ENCODE measurements at places on chromosomes 4 and X.

- DNase-seq: no peak
Observed at GRCh38 chrX:12390301-12390700, 252.0 kb downstream of the FRMPD4 start.

- DNase-seq: peak; percentile 47
Observed at GRCh38 chr4:182925298-182925757, 8.1 kb upstream of the DCTD start.

- DNase-seq: no peak
Observed at GRCh38 chr4:85779165-85779564, 304.2 kb downstream of the ARHGAP24 start.

- DNase-seq: no peak
Observed at GRCh38 chr4:121584836-121585235, 111.9 kb downstream of the ANXA5 start.

GRCh38 chr4:38411092-38411491 is 252.9 kb upstream of the KLF3 start:
- DNase-seq: no peak

GRCh38 chrX:21757960-21758359 is at the start of gene SMPX:
Gene SMPX, minus strand, starts transcription at chrX:21758116. Its CDS starts 3,826 bp downstream, at chrX:21754290.
- no peak for DNase-seq

DNA sequence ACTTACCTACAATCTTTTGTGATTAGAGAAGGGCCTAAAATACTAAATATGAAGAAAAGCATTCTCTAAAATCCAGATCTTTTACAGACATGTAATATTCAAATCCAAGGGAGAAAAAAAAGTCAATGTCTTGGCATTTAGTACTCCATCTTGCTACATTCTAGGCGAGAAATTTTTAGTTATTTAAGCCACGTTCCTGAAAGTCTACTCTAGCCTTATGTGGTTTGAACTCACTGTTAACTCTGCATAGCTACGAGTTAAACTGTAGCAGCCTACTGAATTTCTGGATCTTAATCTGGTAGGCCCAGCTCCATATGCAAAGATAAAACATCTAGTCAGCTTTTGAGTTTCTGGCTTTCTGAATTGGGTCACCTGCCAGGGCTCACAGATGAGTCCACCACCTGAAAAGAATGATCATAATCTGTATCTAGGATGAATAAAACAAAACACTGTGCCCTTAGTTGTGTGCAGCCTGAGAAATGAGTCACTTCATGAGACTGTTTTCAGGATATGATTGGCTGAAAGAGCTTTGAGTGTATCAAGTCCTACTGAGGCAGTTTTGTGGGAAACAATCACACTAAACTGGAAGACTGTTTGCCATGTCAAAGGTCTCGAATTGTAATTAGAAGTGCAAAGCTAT is 3.2 kb upstream of the NEK1 start:
- DNase-seq: no peak

GRCh38 chr4:57689693-57690205 is 579.6 kb upstream of the IGFBP7 start:
- no peak for DNase-seq

DNA sequence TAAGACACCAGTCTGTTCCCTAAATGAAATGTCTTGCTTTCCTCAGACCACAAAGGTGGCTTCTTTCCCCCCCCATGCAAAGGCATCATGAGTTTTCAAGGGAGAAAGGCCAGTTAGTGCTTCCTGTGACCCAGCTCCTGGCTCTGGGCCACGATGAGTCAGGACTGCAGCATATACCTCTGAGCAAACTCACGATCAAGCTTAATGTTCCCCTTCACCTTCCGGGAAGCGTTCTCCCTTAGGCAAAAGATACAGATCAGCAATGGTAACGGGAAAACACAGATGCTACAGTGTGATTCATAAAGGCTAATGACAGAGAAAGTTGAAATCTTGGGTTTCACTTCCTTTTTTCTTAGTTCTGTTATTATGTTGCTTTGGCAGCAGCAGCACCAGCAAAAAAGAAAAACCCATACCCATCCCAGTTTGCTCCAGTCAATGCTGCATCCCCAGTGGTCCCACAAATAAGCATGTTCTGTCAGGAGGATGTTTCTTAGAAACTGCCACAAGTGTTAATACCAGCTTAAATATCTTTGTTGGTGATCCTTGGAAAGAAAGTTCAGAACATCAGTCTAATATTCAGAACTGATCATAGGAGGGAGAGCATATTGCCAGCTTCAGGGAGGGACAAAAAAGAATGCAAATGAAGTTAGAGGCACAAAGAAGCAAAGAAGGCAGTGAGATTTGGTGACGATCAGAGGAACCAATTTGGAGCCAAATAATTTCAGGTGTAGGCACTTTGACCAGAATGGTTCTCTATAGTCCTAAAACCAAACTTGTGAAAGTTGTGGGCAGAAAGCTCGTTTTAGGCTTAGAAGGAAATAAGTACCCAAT is 41.2 kb downstream of the LONRF3 start:
- DNase-seq: no peak

DNA sequence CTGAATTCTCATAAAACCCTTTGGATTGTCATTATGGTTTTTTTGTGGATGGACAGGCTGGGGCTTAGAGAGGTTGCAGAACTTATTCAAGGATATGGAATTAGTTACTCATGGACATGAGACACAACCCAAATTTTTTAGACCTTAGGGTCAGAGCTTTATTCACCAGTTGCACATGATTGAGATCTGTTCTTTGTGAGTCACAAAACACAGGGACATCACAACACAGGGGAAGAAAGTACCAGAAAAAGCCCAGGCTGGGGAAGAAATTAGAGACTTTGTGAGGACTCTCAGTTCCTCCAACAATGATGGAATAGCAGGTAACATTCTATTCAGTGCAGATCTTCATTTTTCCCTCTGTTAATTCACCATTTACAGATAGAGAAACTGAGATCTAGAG is 602.4 kb upstream of the CPEB2 start:
- DNase-seq: no peak

DNA sequence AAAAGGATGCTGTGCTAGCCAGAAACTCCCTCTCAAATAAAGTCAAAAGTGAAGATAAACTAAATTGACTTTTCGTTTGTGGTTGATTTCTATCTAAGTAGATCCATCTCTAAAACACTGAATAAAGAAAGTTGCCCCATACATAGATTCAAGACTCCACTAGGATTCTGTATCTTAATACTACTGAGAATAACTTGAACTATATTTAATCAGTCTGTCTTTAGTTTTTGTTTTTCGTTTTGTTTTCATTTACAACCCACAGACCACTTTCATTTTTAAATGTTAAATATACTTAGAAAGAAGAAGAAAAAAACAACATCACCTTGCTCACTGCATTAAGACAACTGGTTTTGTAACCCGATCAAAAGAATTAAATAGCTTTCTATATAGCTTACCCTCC is 655.0 kb downstream of the RPA4 start:
- DNase-seq: no peak

GRCh38 chr4:4672402-4672801 is 130.6 kb upstream of the STX18 start:
- DNase-seq: no peak

- DNase-seq: no peak
Observed at GRCh38 chr4:8383451-8384160, 56.9 kb downstream of the ACOX3 start.

DNA sequence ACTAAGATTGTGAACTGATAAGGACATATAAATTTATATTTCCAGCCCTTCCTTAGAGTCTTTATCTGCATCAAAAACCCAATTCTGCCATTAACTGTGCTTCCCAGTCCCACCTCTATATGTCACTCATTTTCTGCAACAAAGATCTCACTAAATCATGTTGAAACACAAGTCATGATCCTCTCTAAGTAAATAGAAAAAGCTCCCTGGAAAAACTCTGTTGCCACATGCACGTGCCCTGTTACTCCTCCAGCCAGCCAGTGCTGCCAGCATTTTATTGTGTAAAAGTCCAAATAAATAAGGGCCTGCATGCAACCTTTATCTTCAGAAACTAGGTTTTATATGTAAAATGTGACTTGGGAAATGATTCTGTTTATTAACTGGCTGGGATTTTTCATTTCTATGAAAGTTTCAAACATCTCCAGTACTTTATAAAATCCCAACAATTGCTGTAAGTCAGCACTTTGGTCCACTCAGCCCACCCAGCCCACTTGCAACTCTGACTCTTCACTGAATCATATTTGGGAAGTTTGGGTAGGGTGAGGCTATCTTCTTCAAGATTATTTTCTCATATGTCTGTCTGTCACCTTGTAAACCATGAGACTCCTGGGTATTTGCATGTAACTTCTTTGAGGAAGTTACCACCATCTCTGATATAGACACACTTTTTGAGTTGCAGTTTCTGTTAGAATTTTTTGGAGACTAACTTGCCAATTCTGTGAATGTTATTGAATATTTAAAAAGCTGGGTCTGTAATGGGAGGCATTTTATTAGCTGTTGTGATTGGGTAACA is 40.0 kb upstream of the SMARCA5 start:
- no peak for DNase-seq

Data from activated naive CD8-positive, alpha-beta T cell treated with anti-CD3 and anti-CD28 coated beads, Interleukin-2, amount 10 ng/mL, durations not matched to agents 7 days and 5 days (primary cell).